NCI-H446 (cell line): ENCODE measurements at places on chromosomes 5 and 9.

GRCh38 chr5:10320793-10321192 is 13.1 kb upstream of the CMBL start:
- no peak for DNase-seq

GRCh38 chr5:54541823-54542783 is 24.5 kb downstream of the SNX18 start:
- no peak for DNase-seq

DNA sequence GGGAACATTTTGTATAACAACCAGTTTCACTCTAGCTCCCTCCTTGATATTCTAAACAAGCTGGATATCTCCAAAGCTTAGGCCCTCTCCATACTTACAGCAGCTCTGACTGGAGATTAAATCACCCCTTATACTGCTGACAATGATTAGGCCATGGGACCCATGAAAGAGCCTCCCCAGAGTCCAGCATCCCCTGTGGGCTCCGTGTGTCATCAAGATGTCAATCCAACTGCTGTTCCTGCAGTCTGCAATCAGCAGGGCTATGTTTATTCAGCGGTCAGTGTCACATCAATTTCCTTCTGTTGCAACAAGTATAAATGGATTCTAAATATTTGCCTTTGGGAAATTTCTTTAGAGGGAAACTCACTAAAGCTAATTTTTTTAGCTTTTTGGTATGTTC is 26.6 kb downstream of the PCDHAC2 start:
- no peak for DNase-seq

DNA sequence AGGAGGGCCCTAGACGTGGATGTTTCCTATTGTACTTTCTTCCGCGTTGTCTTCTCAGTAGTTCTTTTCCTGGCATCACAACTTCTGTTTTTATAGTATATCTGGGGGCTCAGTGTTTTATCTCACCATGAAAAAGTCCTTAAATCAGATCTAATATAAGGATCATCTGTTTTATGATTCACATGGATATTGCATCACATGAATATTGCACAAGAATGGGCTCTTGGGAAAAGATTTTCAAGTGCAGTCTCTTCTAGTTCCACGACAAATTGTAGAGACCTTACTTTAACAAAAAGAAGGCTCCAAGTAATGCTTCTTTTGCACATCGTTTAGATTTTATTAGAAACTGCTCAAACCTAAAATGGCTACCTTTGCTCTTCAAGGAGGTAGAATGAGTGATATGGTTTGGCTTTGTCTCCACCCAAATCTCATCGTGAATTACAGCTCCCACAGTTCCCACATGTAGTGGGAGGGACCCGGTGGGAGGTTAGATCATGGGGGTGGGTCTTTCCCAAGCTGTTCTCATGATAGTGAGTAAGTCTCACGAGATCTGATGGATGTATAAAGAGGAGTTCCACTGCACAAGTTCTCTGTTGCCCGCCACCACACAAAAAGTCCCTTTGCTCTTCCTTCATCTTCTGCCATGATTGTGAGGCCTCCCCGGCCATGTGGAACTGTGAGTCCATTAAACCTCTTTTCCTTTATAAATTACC is 53.7 kb upstream of the FAM120A start:
- DNase-seq, result no peak

DNA sequence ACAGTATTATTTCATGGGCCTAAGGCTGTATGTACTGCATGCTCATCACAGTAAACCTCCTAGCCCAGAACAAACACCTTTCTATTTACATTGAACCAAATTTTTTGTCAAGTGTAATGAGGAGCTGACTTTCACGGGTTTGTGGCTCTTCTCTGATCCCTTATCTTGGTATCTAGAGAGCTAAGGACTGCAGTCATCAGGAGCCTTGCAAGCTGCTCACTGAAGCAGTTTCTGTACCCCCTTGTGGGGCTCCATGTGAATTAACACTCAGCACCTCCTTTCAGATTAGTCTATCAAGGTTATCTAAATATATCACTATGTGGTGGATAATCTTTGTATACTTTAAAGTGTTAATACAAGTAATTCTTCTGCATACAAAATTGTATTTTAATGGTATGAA is 108.2 kb downstream of the AUH start:
- DNase-seq, result no peak

DNA sequence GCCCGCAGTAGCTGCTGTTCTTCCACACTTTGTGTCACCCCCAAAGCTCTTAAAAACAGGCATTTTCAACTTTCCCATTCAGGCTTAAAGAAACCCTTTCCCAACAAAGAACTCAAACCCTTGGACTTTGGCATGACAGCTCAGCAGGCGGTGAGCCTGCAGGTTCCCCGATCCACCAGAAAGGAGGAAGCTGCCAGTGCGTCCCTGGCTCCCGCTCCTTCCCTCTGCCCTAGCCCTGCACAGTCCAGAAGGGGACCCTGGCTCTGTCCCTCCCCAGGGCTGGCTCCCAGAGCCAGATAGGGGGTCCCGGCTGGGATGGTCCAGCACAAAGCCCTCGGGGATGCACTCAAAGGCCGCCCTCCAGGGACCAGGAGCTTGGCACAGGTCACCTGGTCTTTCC is 9.6 kb downstream of the SLC9A3 start:
- DNase-seq, result no peak

- peak; percentile 0 for DNase-seq
These were observed 51.9 kb downstream of the SLC25A46 start for GRCh38 chr5:110790673-110791072.

GRCh38 chr9:136857166-136857565 is 5.0 kb downstream of the MAMDC4 start:
- no peak for DNase-seq

DNA sequence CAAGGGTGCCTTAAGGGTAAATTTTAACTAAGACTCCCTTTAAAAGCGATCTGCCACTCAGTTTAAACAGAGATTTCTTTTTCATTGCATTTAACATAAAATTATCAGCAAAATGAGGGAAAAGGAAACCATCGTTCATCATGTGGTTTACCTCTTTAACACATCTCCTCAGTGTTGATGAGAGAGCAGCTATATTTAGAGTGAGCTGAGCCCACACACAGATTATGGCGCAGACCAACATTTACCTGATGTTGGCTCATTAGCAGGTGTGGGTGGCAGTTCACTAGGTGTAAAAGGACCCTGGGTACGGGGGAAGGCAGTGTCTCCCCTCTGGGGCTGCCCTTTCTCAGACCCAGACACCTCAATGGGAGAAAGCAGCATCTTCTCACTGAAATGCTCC is 149.8 kb downstream of the ENTREP1 start:
- DNase-seq, result no peak

- no peak for DNase-seq
These were observed 250.1 kb upstream of the KLF4 start for GRCh38 chr9:107739601-107740082.

GRCh38 chr9:124149992-124150391 is 107.8 kb upstream of the NEK6 start:
- no peak for DNase-seq

DNA sequence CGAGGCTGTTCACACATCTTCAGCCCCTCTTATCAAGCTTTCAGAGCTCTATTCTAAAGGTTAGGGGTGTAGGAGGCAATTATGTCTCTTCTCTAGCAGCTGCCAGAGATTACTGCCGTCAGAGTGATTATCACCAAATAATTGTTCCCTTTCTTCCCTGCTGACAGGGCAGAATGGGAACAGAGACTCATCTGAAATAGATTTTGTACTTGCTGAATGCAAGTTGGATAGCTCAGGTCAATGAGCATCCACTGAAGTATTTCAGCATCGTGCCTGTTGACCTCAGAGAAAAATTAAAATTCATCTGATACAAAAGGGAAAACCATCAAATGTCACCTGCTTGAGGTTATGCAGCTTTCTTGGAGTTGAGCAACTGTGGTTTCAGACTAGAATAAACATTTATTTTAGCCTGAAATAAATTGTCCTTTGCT is 213.7 kb upstream of the MAP3K1 start:
- DNase-seq, result no peak

- DNase-seq, result no peak
These were observed 125.6 kb downstream of the TMEM161B start for GRCh38 chr5:88142886-88143692.

DNA sequence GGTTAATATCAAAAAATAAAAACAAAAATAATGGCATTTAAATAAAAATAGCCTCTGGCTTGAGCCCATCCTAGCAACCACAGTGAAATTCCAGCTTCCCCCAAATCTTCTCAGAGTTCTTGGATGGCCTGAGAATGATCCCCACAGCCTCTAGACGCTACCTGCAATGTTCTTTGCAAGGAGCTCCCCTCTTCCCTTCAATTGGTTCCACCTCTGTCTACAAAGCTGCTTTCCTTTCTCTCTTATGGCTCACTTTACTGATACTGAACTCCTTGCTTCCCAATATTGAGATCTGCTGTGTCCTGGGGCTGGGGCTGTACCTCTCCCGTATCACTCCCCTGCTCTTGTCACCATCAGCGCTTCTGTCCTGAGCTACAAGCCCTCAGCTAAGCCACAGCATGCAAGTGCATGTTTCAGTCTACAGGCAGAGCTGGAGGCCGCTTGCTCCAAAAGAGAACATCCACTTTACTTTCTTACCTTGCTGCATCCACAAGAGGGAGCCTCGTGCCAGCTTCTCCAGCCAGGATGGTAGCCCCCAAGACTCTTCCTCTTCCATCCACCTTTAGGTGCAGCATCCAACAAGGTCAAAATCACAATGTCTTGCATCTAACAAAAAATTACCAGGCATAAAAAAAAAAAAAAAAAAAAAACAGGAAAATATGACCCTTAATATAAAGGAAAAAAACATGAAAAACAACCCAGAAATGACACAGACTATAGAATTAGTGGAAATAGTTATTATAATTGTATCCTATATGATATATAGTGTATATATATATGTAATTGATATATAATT is 57.4 kb upstream of the PRSS3 start:
- DNase-seq, result peak; percentile 13

DNA sequence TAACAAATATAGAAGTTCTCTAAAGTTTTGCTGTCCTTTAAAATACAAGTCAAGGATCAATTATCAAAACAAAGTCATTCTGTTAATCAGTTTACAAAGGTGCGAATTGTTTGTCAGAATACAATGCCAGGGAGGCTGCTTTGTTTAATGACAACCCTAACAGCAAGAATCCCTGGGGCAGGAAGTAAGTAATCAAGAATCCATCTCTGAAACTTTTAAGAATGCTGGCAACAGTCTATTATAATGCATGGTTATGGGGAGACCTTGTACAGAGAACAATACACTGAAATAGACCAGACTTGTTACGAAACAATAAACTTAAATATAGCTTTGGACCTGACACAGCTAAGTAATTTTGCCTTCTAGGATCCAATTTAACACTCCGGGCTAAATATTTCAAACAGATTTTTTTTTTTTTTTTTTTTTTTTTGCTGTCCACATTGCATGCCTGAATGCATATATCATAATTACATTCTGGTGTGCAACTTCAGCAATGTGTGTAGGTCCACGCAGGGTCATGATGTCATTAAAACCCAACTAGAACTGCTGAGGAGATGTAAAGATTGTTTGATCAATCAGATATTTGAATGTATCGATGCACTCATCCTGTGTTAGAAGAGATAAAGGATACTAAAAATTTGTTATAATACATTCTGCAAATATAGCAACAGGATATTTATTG is 421.3 kb downstream of the CETN3 start:
- DNase-seq, result no peak

- no peak for DNase-seq
These were observed 21.2 kb upstream of the PCSK5 start for GRCh38 chr9:75869236-75869635.

DNA sequence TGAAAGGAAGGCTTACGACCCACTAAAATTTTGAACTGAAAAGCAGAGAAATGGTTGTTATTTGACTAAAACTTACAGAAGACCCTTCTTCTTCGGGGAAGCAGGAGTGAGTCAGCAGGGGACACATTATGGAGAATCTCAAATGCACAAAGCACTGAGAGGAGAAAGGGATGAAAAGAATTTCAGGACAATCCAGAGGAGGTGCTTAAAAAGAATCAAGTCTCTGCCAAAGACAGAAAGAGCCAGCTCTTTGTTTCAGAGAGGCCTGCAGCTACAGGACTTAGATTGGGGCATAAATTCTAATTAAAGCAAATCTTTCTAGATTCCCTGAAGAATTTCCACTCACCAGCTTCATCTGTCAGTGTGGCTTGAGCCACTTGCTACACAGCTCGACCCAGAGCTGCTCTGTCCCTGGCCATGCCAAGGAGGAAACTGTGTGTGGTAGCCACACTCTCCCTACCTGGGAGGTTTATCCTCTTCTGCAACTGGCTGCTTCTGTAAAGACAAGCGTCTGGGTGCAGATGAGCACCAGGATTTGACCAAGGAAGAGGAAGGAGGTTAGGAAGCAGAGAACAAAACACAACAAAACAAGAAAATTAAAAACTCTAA is 89.9 kb downstream of the SEMA5A start:
- no peak for DNase-seq

- no peak for DNase-seq
These were observed 76.0 kb downstream of the IPO11 start for GRCh38 chr5:62488531-62488930.

- peak; percentile 83 for DNase-seq
These were observed 22.4 kb downstream of the CCL28 start for GRCh38 chr5:43389679-43390329.

- no peak for DNase-seq
These were observed 234.5 kb downstream of the EFNA5 start for GRCh38 chr5:107436201-107436600.

GRCh38 chr5:150246835-150247234 is 42.7 kb downstream of the CAMK2A start:
- no peak for DNase-seq

DNA sequence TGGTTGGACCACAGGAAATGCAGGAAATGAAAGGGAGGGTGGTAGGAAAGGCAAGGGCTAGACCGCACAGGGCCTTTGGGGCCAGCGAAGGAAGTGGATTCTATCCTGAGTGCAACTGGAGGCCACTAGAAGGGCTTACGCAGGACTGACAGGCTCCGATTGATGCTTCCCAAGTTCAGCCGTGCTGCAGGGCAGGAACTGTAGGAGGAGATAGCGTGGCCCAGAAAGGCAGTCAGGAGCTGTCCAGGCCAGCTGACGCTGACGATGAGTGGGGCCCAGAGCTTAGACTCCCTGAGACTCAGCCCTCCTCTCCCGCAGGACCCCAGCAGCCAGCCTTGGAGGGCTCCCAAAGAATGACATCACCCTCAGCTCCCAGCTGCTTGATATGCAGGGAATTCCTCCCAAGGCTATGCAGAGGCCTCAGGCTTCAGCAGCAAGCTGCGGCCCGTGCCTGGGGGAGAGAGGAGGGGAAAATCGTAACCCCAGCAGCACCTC is 48.8 kb downstream of the KCNIP1 start:
- no peak for DNase-seq

GRCh38 chr5:169048181-169049125 is 252.5 kb downstream of the SLIT3 start:
- DNase-seq, result no peak

DNA sequence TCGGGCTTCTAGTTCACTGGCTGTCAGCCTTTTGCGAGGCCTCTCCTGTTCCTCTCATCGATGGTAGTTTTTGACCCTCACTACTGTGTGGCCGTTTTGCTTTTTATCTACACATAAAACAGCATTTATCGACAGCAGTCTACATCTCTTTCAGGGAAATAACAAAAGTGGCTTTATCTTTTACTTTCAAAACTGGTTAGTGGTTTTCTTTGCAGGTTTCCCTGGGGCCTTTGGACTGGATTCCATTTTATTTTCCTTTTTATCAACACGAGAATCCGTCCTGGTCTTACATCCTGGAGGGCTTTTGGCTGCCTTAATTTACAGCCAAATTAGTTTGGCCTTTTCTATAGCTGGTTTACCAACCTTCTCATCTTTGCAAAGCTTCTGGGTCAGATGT is 793 bp upstream of the PKD2L2 start:
- no peak for DNase-seq

GRCh38 chr5:90015584-90016018 is 394.0 kb downstream of the CETN3 start:
- no peak for DNase-seq
